ENCODE measurements at places on chromosomes 1 and 21.

GRCh38 chr1:202551683-202552082 lies 158.6 kb downstream of the SYT2 start:
- DNase-seq: no peak

- no peak for DNase-seq
Measured at GRCh38 chr1:4711416-4712275, 57.2 kb downstream of the AJAP1 start.

DNA sequence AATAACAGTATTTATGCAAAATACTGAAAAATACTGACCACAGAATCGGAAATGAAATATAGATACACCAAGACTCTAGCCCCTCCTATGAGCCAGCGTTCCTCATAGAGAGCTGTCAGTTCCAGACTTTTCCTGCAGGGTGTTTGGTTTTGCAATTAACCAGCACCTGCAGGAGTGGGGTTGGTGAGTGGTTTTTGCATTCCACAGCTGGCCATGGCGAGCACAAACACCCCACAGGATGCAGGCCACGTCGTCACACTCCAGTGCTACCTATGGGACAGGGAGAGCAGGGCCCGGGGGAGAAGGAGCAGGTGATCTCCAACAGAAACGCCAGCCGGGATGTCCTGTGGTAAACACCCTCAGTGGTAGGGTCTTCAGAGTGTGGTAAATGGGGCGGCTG lies 94.1 kb downstream of the ERG start:
- DNase-seq: no peak

DNA sequence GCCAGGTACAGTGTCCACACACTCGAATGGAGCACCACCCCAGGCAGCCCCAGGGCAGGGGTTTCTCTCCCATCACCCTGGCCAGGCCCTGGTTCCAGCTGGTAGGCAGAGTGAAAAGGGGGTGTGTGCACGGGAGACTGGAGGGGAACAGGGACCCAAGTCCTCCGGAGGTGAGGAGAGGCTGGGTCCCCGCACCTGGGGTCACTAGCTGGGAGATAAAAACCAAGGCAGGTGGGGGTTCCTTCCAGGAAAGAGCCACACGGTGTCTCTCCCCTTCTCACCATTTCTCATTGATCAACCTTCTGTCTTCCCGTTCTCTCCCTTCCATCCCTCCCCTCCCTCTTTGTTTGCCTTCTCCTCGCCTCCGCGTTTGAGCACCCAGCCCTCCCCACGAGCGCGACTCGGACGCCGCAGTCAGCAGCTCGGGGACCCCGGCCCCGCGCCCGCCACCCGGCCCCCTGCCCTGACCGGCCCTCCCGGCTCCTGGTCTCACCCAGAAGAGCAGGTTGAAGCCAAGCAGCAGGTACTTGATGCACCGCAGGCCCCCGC lies 358 bp downstream of the TSPAN2 start:
- DNase-seq: no peak

GRCh38 chr1:195105773-195106172 lies 1502.5 kb downstream of the KCNT2 start:
- no peak for DNase-seq

- no peak for DNase-seq
Measured at GRCh38 chr1:55117941-55118340, 78.6 kb downstream of the PCSK9 start.

DNA sequence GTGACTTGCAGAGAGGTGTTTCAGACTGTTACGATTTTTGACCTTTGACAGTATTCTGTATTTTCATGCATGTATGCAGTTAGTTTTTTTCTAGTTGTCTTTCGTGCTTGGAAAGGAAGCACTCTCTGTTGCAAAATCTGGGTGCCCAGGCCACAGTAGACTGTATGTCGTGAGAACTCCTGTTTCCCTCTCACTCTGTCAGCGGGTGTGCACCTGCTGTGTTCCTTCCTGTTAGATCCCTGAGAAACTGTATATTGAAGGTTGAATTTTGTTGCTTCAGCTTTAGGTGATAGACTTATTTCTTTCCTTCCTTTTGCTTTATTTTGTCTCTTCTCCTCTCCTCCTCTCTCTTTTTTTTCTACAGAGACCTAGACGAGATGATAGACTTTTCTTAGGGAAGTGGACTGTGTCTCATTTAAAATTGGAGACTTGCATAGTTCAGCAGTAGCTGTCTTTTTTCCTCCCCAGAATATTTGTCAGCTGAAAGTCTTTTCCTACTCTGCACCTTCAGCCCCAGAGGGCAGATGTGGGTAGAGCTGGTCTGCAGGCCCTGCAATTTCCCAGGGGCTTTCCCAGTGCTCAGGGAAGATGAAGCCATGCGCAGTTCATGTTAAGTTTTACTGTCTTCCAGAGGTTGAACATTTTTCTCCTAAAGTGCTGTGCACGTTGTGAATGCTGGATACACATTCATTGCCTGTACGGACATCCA lies 1.4 kb downstream of the TRAPPC10 start:
- DNase-seq: peak; percentile 82

GRCh38 chr1:199735660-199736059 lies 291.9 kb upstream of the NR5A2 start:
- no peak for DNase-seq

- no peak for DNase-seq
Measured at GRCh38 chr1:19735440-19736127, 64.1 kb downstream of the TMCO4 start.

- peak; percentile 80 for DNase-seq
Measured at GRCh38 chr1:38005195-38006007, at the start of gene FHL3. TSS of gene FHL3 (minus strand) at chr1:38005514. CDS start at chr1:37999412, 6,102 bp downstream.

GRCh38 chr1:68484618-68485017 lies 12.3 kb downstream of the DEPDC1 start:
- DNase-seq: no peak

DNA sequence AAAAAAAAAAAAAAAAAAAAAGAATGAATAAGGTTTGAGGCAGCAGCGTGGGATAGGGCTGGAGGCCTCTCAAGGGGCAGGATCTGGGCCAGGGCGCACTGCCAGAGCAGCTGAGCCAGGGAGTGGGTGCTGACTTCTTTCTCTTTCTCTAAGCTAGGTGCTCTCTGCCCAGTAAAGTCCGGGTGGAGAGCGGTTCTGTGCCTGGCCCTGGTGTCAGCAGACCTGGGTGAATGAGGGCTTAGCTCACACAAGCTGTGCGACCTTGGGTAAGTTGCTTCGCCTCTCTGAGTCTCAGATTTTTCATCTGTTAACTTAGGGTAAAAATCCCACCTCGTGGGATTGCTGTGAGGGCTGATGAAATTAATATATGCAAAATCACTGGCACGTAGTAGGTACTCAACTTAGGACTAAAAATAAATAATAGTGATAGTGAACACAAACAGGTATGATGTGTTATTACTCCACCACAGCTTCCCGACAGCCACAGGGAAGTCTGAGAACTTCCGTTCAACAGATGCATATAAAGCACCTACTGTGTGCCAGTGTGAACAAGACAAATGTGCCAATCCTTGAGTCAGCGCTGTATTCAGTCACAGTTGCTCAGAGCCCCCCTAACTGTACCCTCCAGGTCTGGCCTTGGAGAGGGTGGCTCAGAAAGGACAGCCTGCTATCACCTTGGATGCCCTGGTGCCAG lies 2.0 kb upstream of the FAM131C start:
- no peak for DNase-seq

GRCh38 chr1:121414905-121415304 lies 230.1 kb downstream of the SRGAP2C start:
- no peak for DNase-seq

DNA sequence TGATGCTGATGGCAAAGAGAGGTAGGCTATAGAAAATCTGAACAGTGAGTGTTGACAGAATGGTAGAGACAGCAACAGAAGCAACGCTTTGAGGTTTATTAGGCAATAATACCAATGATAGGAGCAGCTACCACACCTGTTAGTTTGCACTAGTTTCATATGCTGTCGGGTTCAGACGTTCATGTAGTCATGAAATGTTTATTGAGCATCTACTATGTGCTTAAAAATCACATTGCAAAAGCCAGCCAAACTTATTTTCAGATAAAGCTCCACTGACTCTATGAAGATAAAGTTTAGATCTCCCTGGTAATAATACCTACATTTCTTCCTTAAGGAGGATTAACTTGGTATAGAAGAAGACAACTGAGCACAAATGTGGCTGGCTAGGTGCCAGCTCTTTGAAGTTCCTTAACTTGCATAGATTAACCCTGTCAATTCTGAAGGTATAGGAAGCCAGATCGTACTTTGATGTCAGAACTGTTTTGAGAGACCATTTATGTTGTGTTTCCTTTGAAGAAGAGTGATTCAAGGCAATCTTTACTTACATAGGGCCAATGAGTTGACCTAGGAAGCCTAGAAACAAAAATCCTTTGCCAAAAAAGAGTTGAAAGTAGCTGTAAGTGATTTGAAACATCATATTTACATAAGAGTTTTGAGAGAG lies 71.5 kb downstream of the DISP1 start:
- DNase-seq: no peak

- no peak for DNase-seq
Measured at GRCh38 chr21:27704567-27705166, 737.8 kb upstream of the ADAMTS5 start.

GRCh38 chr1:246152986-246153431 lies 354.1 kb downstream of the SMYD3 start:
- DNase-seq: no peak

GRCh38 chr1:113128116-113128515 lies 55.1 kb downstream of the LRIG2 start:
- DNase-seq: no peak

DNA sequence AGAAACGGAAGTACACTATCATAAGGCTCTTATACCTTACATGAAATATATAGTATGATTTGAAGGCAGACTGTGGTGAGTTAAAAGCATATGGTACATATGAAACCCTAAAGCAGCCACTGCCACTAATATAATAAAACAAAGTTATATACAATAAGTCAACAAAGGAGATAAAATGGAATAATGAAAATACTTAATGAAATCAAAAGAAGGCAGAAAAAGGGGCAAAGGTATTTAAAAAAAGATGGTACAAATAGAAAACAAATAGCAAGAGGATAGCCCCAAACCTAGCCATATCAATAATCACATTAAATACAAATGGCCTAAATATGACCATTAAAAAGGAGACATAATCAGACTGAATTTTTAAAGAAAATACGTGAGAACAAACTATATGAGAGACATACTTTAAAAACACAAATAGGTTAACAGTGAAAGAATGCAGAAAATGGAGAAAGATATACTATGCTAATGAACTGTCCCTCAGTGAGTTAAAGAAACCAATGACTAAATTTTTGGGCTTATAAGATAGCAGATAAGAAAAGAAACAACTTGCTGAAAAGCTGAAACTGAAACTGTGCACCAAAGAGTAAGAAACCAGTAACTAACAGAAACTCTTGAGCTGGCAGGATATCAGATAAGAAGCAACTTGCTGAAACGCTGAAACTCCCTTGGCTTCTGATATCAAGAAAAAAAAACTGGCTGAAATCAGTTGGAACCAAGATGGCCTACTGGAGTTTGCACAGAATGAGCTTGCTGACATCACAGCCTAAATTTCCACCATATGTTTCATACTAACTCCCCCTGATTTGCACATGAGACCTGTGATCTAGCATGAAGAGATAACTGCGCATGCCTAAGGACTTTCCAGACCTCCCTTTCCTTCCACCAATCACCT lies 44.3 kb upstream of the IL10 start:
- DNase-seq: no peak

- DNase-seq: no peak
Measured at GRCh38 chr21:39479164-39479813, 27.5 kb downstream of the SH3BGR start.

GRCh38 chr1:201748335-201748734 lies 80.6 kb upstream of the IPO9 start:
- no peak for DNase-seq

- DNase-seq: peak; percentile 78
Measured at GRCh38 chr1:204445860-204446412, 34.3 kb upstream of the PPP1R15B start.

- no peak for DNase-seq
Measured at GRCh38 chr1:28306301-28306949, 22.4 kb upstream of the MED18 start.

DNA sequence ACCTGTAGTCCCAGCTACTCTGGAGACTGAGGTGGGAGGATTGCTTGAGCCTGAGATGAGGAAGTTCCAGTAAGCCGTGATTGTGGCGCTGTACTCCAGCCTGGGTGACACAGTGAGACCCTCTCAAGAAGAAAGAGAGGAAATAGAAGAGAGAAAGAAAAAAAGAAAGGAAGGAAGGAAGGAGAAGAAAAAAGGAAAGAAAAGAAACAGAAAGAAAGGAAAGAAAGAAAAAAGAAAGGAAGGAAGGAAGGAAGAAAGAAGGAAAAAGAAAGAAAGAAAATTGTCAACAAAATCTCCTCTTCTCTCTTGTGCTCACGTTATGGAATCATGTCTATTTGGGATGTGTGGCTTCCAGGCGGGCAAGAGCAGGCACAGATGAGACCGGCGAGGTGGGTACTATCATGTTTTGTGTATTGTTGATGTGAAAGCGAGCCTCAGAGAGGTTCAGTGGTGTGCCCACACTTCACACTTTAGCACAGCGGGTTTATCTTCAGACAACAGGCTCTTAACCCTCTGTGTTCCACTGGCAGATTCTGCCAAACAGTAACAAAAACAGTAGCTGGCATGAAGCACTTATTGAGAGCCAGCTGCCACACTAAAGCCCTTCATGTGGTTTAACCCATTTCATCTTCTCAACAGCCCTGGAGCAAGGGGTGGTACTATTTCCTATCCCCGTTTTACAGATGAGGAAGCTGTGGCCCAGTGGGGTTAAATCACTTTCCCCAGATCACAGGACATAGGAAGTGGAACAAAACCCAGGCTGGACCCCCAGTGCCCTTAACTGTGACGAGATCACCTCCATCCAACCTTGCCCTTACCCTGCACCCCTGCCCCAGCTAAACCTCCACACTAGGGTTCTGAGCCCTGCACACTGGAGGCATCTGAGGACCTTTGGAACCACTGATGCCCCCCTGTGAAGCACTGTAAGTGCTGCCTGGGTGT lies 94.7 kb upstream of the TARDBP start:
- peak; percentile 38 for DNase-seq

GRCh38 chr21:25997788-25998611 lies 172.6 kb downstream of the APP start:
- no peak for DNase-seq

GRCh38 chr1:227428803-227429202 lies 110.5 kb upstream of the CDC42BPA start:
- DNase-seq: no peak

GRCh38 chr1:199064971-199065370 lies 426.1 kb downstream of the PTPRC start:
- no peak for DNase-seq

- DNase-seq: no peak
Measured at GRCh38 chr21:19785941-19786340, 1212.3 kb upstream of the NCAM2 start.

- no peak for DNase-seq
Measured at GRCh38 chr1:219505886-219506285, 107.0 kb downstream of the ZC3H11B start.

Data from activated effector memory CD4-positive, alpha-beta T cell treated with anti-CD3 and anti-CD28 coated beads, Interleukin-2, amount 50 U/mL, for 16 hours (primary cell).